NCI-H82 (cell line): ENCODE measurements at places on chromosomes 12 and 14.

- DNase-seq = no peak
These were observed 15.4 kb downstream of the MRPL42 start for GRCh38 chr12:93482721-93483120.

DNA sequence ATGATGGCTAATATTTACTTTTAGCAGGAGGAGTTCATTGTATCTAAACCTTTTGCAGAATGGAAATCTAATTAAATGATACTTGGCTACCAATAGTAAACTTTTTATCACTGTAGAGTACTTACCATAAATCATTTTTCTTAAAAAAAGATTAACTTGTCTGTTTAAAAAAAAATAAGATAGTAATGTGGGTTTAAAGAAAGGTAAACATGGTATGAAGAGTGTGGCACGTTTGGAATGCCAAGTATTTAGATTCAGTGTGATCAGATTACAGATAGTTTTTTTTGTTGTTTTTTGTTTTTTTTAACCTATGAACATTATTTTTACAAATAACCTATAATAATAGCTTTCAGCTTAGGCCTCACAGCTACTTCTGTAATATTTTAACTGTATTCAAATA is 25.8 kb downstream of the KTN1 start:
- DNase-seq = no peak

DNA sequence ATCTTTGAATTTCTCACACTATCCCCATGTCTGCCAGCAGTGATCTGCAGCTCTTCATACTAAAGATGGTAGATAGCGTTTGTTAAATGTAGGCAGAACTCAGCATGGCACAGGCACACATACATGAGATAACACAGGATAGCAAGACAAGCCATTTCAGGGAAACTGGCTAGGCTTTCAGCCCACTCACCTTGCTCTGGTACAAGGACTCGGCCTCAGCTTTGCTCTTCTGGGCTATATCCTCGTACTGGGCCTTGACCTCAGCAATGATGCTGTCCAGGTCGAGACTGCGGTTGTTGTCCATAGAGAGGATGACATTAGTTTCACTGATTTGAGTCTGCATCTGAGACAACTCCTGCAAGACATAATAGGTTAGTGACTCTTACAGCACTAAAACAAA is 3.1 kb downstream of the KRT1 start:
- no peak for DNase-seq

- DNase-seq = peak; percentile 34
These were observed at the start of gene PLBD1 for GRCh38 chr12:14567351-14568162. Gene PLBD1 (minus strand): TSS chr12:14567883. CDS start chr12:14567696, 187 bp downstream.

- no peak for DNase-seq
These were observed 418.2 kb downstream of the ZFP36L1 start for GRCh38 chr14:68374682-68375081.

- peak; percentile 25 for DNase-seq
These were observed 3.0 kb downstream of the PAWR start for GRCh38 chr12:79687711-79688260.

- DNase-seq = no peak
These were observed 52.1 kb downstream of the GALNT4 start for GRCh38 chr12:89472508-89472907.

- DNase-seq = no peak
These were observed 11.4 kb downstream of the TMEM116 start for GRCh38 chr12:112001576-112001975.

GRCh38 chr14:29030121-29030520 is 263.5 kb downstream of the FOXG1 start:
- no peak for DNase-seq

GRCh38 chr14:36971263-36971855 is 201.0 kb downstream of the SLC25A21 start:
- DNase-seq = peak; percentile 8

GRCh38 chr12:5560265-5560664 is 128.4 kb downstream of the NTF3 start:
- no peak for DNase-seq

DNA sequence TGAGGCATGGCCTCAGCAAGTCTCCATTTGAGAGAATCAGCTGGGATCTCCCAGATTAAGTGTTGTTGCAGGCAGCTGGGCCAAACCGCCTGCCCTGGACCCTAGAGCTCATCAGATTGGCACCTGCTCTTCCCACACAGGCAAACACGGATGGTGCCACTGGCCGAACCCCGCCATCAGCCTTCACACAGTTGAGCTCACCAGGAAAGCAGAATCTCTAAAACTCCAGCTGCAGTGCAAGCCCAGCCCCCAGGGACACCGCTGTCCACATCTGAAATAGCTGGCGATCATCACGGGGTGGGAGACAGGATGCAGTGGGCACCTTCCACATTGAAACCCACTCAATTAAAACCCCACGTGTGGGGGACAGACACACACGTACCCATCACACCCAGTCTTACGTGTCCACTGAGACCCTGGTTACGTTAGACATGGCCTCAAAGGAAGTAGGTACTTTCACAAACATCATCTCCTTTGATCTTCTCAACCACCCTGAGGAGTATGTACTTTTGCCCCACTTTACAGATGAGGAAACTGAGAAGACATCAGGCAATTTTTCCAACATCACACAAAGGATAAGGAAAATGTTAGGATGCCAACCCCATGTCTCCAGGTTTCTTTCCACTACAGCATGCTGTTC is 88.8 kb downstream of the SINHCAF start:
- DNase-seq = no peak

DNA sequence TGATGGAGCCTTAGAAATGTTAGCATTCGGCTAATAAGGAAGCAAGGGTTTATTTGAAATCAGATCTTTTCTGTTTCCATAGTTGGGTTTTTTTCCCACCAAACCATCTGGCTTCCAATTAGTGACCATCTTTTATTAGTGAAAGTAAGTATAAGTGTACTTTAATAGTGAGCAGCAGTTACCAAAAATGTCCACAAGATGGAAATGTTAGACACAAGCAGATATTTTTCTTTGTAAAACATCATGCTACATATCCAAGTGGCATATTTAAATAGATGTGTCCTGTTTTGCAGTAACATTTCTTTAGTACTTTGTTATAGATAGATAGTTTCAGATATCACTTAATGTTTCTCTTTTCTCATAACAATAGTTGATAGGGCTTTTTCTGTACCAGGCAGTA is 28.8 kb downstream of the YEATS4 start:
- DNase-seq = peak; percentile 33

GRCh38 chr14:65255583-65256461 is 153.5 kb upstream of the MAX start:
- peak; percentile 72 for DNase-seq

- DNase-seq = no peak
These were observed 66.9 kb upstream of the TBX3 start for GRCh38 chr12:114750917-114751316.

GRCh38 chr14:98950353-98950895 is 321.6 kb downstream of the BCL11B start:
- DNase-seq = no peak

- no peak for DNase-seq
These were observed 49.0 kb downstream of the CACNA1C start for GRCh38 chr12:2101771-2102170.

- no peak for DNase-seq
These were observed 15.6 kb upstream of the PLEKHD1 start for GRCh38 chr14:69468949-69469348.

- DNase-seq = no peak
These were observed 22.3 kb downstream of the SNW1 start for GRCh38 chr14:77738559-77739250.

DNA sequence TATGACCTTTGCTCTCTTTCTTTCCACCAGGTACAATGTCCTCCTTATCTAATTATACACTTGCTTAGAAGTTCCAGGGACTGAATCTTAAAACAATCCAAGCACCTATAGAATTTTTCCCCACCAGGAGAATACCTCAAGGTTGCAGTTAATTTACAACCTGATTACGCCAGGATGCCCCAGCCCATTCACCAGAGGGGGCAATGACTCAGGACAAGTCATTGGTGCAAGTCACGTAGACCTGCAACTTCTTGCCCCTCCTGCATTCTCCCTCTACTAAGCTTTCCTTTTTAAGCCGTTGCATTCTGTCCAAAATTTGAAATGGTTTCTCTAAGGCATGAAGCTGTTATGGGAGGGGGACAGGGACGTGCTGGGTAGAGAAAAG is 111.1 kb upstream of the SCAF11 start:
- no peak for DNase-seq

DNA sequence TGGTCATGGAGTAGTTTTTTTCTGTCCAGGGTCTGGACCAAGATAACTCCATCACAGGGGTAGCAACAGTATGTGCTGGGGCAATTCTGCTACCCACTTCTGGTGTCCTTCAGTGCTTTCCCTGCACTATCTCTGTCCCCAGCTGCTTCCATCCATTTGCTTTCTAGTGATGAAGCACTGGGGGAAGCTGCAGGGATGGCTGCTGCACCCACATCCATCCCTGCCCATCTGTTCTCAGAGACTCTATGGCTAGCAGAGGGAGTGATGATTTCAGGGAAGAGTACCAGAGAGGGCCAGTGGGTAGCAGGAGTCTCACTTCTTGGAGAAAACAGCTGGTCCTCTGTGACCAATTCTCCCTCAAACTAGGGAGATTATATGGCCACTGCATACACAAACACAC is 44.1 kb downstream of the ETV6 start:
- DNase-seq = no peak

- DNase-seq = no peak
These were observed 41.1 kb downstream of the KICS2 start for GRCh38 chr12:64180951-64181350.

DNA sequence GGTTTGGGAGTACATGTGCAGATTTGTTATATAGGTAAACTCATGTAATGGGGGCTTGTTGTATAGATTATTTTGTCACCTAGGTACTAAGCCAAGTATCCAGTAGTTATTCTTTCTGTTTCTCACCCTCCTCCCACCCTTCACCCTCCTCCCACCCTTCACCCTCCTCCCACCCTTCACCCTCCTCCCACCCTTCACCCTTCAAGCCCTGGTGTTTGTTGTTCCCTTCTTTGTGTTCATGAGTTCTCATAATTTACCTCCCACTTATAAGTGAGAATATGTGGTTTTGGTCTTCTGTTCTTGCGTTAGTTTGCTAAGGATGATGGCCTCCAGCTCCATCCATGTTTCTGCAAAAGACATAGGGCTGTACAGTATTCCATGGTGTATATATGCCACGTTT is 58.7 kb upstream of the OR10AD1 start:
- no peak for DNase-seq

DNA sequence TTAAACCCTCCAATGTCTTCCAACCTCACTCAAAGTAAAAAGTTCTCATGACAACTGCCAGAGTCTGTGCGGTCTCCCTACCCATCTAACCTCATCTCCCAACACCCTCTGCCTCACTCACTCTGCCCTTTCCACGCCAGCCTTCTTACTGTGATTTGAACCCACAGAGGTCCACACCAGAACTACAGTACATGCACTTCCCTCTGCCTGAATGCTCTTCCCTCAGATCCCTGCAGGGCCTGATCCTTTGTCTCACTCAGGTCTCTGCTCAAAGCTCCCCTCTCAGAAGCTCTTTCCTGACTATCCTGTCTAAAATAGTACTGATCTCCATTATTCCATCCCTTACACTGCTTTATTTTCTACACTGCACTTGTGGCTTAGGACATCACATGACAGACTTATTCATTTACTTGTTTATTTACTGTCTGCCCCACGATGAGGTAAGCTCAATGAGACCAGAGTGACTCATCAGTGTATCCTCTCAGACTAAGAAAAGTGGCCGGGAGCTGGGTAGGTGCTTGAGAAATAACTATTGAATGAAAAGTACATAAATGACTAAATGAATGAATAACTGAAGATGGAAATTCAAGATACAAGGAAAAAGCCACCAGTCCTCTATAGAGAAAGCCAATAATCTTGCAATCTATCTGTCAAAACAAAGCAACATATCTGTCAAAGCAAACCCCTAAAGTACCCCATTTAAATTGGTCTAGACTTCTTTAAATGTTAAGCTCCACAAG is 17.1 kb downstream of the POMT2 start:
- peak; percentile 83 for DNase-seq

GRCh38 chr14:99660006-99660566 is 15.2 kb downstream of the HHIPL1 start:
- DNase-seq = no peak

GRCh38 chr14:77035267-77035666 is 6.8 kb upstream of the IRF2BPL start:
- DNase-seq = no peak

GRCh38 chr12:132723764-132724140 is 13.1 kb downstream of the PGAM5 start:
- no peak for DNase-seq

DNA sequence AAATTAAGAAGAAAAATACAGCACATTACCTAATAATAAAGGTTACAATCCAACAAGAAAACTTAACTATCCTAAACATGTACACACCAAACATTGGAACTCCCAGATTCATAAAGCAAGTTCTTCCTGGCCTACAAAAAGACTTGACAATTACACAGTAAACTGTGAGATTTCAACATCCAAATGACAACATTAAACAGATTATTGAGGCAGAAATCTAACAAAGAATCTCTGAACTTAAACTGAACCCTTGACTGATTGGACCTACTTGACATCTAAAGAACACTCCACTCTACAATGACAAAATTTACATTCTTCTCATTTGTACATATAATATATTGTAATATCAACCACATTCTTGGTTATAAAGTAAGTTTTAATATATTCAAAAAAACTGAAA is 1341.3 kb downstream of the LRFN5 start:
- no peak for DNase-seq

- DNase-seq = peak; percentile 29
These were observed 26.2 kb upstream of the NPFF start for GRCh38 chr12:53533471-53533870.

DNA sequence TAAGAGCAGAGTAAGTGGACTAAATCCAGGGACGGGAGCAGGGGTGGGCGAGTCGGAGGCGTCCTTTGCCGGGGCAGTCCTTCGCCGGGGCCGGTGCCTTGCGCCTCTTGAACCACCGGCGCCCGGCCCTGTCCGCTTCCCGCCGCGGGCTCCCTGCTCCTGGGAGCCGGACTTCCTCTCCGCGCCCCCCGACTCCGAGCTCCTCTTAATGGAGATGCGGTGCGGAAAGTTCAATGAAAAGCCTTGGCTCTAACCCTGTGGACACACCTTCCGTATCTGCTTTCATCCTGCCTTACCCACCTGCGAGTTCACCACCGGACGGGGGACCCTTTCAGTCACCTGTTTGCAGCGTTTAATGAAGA is 412 bp downstream of the FGFR1OP2 start:
- no peak for DNase-seq

DNA sequence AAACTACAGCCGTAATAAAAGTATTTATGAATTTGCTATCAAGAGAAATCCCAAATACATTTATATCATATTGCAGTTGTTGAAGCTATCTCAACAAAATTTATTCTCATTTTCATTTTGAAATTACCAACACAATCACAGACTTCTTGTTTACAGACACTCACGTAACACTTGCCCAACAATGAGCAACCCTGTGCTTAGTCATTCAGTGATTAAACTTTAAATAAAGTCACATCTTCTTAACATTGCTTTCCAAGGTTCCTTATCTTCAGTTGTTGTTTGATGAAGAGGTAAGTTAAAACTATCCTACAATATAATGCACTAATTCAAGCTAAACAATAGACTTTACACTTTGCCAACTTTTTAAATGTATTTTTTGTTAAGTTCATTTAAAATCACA is 601.8 kb downstream of the SLC16A7 start:
- DNase-seq = no peak
